MM.1S (cell line): ENCODE measurements at places on chromosomes 4 and X.
A peak's percentile ranks its signal among the peaks of the same experiment; 100 is the strongest.

DNA sequence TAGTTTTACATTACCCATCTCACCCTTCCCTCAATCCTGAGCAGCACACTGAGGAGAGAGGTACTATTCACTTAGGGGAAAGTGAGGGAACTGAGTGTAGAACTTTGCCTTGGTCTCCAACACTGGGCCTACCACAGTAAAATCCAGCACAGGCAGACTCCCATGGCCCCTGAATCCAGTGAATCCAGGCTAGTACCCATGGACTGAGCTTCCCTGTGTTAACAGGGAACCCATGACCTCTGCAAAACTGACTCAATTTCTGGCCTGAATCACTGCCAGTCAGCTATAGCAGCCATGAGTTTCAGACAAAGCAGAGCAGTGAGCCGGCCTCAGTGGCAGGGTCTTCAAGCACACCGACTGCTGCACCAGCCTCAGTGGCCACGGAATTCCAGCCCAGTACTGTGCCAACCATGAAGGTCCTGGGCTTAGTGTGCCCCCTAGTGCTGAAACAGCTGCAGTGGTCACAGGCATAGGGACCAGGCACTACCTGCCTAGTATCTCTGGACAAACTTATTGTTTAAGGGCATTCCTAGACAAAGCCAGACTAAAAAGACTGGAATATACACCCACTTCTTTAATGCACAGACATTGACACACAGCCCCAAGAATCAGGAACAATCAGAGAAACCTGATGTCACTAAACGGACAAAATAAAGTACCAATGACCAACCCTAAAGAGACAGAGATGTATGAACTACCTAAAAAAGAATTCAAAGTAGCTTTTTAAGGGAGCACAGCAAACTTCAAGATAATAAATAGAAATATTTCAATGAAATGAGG is 127.4 kb upstream of the RPL34 start:
- H3K4me3 ChIP-seq, result no peak overlapping the region
- no peaks in the 10 kb centered on the region for H3K27me3 ChIP-seq
- H3K36me3 ChIP-seq, result no peaks in the 10 kb centered on the region
- DNase-seq, result peak; percentile 73

GRCh38 chrX:65406532-65406931 is 128.1 kb downstream of the LAS1L start:
- peak overlapping the region; percentile 34; the same call in 1 of the 2 replicates for H3K4me3 ChIP-seq
- H3K27ac ChIP-seq, result no peak overlapping the region
- peak; percentile 45 for DNase-seq
- H3K36me3 ChIP-seq, result no peaks in the 10 kb centered on the region
- no peaks in the 10 kb centered on the region for H3K4me1 ChIP-seq

DNA sequence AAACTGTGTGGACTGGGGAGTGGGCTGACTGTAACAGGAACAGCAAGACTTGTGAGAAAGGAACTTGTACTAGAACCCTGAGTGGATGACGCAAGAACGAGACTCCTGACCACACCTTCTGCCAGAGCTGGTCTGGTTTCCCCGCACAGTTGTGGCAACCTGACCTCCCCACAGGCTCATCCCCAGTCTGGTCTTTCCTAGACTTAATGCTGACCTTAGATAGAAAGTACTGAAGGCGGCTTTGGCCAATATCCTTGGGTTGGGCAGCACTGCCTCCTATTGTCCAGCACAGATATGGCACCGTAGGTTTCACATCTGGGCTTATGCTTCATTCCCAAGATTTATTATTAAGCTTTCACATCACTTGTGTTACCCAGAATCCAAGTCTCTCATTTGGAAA is 137.8 kb upstream of the FRG1 start:
- DNase-seq, result no peak
- no peaks in the 10 kb centered on the region for H3K36me3 ChIP-seq
- H3K27ac ChIP-seq, result no peak overlapping the region
- no peaks in the 10 kb centered on the region for H3K27me3 ChIP-seq

DNA sequence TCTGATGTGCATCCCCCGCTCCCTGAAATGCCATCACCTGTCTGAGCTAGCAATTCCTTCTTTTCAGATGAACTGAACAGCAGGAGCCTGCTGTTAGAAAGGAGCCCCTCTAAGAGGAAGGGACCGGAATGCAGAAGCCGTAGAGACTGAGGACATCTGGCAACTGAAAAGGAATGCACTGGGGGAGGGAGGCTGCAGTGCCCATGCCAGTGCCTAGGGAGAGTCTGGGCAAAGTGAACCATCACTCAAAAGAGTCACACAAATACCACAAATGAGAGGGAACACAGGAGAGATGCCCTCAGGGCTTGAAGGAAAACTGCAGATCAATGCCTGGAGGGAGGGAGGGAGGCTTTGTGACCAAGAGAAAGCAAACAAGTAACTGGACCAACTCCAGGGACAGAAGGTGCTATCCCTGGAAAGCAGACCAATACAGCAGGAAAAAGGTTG is 93.9 kb upstream of the CBR4 start:
- no peak overlapping the region for H3K4me3 ChIP-seq
- no peak overlapping the region for H3K27ac ChIP-seq
- H3K36me3 ChIP-seq, result no peaks in the 10 kb centered on the region
- no peak for DNase-seq
- H3K27me3 ChIP-seq, result no peaks in the 10 kb centered on the region

DNA sequence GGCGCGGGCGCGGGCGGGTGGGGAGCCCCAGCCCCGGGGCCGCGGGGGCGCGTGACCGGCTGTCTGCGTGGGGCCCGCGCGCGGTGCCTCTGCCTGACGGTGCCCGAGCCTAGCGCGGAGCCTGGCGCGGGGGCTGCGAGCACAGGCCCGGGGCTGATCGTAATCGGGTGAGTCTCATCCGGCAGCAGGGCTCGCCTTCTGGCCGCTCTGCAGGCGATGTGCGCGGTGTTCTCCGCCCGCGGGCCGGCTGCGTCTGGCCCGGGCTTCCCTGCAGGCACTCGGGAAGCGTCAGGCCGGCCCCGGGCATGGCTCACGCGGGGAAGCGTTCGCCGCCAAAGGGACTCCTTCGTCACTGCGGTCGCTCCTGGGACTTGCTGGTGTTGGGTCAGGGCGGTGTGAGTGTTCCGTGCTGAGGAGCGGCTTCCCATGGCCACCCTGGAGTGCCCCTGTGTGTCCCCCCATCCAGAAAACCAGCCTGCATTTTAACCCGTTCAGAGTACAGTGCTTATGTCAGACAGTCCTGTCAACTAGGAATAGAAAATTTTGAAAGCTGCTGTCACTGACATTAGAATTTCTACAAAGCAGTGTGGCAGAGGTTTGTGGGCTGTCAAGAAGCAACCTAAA is 40.6 kb downstream of the FAM149A start:
- H3K27me3 ChIP-seq, result no peaks in the 10 kb centered on the region
- H3K36me3 ChIP-seq, result no peaks in the 10 kb centered on the region
- H3K27ac ChIP-seq, result no peak overlapping the region

- no peaks in the 10 kb centered on the region for H3K36me3 ChIP-seq
- no peak overlapping the region for H3K4me3 ChIP-seq
- H3K27me3 ChIP-seq, result no peaks in the 10 kb centered on the region
These were observed 22.1 kb downstream of the RWDD4 start for GRCh38 chr4:183636923-183637322.

GRCh38 chr4:155759372-155760252 is 791 bp downstream of the GUCY1B1 start:
- H3K27ac ChIP-seq, result peak overlapping the region; percentile 34; the same call in 1 of the 2 replicates
- H3K4me3 ChIP-seq, result peak overlapping the region; percentile 83
- no peaks in the 10 kb centered on the region for H3K27me3 ChIP-seq
- peaks cover 12% of the 10 kb centered on the region for H3K4me1 ChIP-seq

DNA sequence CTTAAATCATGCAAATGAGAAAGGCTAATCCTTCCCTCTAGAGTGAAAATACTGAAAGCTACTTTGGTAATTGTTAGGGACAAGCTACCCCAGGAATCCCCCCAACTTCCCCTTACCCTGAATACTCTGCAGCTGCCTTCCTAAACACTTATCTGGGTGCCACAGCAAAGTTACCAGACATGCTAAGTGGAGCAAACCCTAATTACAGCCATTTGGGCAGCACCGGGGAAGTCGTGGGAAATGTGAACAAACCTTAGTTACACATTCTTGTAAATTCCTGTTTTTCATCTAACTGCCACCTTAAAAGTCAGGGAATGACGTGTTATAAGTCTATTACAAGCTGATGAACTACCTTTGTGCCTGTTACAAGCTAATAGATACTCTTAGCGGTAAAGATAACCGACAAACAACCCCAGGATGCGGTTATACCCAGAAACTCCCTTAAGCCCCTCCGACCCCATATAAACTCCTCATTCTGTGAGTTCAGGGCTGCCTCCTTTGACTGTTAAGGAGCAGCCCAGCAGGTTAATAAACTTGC is 66.0 kb upstream of the PLAC8 start:
- no peak overlapping the region for H3K4me3 ChIP-seq
- H3K27me3 ChIP-seq, result no peaks in the 10 kb centered on the region
- no peak for DNase-seq
- no peaks in the 10 kb centered on the region for H3K36me3 ChIP-seq
- no peak overlapping the region for H3K27ac ChIP-seq
- no peaks in the 10 kb centered on the region for H3K4me1 ChIP-seq

GRCh38 chr4:165207016-165207430 is 338 bp upstream of the KLHL2 start:
- H3K36me3 ChIP-seq, result no peaks in the 10 kb centered on the region
- no peak for DNase-seq
- no peaks in the 10 kb centered on the region for H3K27me3 ChIP-seq
- peak overlapping the region; percentile 70 for H3K4me3 ChIP-seq
- peaks cover 16% of the 10 kb centered on the region for H3K4me1 ChIP-seq
- H3K27ac ChIP-seq, result peak overlapping the region; percentile 1; the same call in 1 of the 2 replicates

DNA sequence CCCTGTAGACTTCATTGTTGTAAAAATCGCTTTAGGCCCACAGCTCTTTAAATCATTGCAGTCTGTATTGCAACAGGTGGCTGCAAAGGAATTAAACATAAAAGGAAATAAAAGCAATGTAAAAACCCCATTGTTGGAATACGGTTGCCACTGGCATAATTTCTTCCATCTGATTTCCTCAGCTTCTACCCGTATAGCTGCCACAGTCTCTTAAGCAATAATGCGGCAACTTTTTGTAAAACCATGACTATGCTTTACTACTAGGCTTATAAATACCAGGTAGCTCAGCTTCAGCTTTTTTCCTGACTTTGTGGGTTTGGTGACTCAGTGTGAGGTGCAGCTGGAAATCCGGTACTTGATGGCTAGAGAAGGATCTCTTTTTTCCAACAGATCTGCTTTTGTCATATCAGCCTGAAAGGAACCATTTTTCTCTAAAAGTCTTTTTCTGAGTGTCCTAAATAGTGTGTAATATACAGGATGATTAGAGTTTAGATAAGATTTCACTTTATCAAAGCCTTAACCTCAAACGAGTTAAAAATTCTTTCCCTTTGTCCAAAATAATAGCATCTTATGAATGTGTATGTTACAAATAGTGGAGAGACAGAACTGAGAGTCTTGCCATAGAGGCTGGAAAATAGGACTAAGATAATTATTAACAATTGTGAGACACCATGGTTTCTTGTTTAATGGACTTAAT is 268.0 kb downstream of the ADGRL3 start:
- no peak overlapping the region for H3K27ac ChIP-seq
- no peaks in the 10 kb centered on the region for H3K27me3 ChIP-seq
- H3K36me3 ChIP-seq, result no peaks in the 10 kb centered on the region
- H3K4me1 ChIP-seq, result no peaks in the 10 kb centered on the region
- no peak for DNase-seq
- H3K4me3 ChIP-seq, result no peak overlapping the region

GRCh38 chr4:97104666-97105065 is 1038.6 kb downstream of the STPG2 start:
- no peak overlapping the region for H3K4me3 ChIP-seq
- H3K36me3 ChIP-seq, result no peaks in the 10 kb centered on the region
- H3K27ac ChIP-seq, result no peak overlapping the region
- H3K27me3 ChIP-seq, result no peaks in the 10 kb centered on the region

DNA sequence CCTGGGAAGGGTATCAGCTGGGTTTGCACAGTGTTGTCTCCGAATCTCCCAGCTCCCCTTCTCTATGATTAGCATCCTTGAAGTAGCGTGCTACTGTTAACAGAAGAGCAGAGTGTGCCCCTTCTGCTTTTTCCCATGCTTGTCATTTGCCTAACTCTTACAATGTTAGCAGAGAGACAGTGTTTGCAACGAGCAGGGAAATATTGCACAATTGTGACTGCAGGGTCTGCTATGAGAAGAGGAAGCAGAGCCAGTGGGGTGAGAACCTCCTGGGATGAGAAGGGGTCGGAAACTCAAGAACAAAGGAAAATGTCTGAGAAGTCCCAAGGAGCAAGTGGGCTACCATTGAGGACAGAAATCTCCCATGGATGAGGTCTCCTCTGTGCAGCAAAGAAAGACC is 7.8 kb upstream of the CHRNA9 start:
- H3K27ac ChIP-seq, result no peak overlapping the region
- no peaks in the 10 kb centered on the region for H3K27me3 ChIP-seq
- peaks cover 4% of the 10 kb centered on the region; the same call in 1 of the 2 replicates for H3K4me1 ChIP-seq
- no peak for DNase-seq
- H3K4me3 ChIP-seq, result no peak overlapping the region

DNA sequence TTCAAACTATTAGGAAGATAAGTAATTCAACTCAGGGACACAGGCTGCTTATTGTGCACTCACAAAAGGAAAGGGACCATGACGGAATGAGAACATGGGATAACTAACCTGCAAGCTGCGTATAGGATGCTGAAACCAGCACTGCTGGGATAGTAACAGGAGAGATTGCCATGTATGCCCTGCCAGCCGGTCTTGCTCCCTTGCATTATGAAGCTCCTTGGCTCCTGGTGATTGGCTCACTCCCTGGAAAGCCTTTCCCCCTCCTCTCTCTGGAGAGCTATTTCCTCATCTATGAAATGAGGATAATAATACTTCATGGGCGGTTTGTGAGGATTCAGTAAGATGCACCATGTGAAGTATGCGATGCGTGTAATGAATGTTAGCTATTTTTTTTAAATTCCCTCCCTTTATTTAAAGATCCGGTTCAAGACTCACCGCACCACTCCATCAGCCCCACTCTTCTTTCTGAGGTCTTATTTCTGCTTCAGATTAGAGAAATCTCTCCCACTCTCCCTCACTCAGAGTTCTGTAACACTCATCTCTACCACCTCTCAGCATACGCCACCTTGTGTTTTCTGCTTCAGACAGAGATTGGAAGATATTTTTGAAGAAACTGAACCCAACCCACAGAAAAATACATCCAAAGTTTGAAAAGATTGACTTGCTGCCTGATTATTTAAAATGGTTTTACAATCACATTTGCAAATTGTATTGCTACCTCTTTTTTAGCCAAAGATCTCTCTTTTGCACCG is 18.4 kb downstream of the MSMO1 start:
- H3K27ac ChIP-seq, result no peak overlapping the region
- no peaks in the 10 kb centered on the region for H3K27me3 ChIP-seq
- H3K36me3 ChIP-seq, result peaks cover 4% of the 10 kb centered on the region; the same call in 1 of the 2 replicates
- no peak for DNase-seq
- no peaks in the 10 kb centered on the region for H3K4me1 ChIP-seq

DNA sequence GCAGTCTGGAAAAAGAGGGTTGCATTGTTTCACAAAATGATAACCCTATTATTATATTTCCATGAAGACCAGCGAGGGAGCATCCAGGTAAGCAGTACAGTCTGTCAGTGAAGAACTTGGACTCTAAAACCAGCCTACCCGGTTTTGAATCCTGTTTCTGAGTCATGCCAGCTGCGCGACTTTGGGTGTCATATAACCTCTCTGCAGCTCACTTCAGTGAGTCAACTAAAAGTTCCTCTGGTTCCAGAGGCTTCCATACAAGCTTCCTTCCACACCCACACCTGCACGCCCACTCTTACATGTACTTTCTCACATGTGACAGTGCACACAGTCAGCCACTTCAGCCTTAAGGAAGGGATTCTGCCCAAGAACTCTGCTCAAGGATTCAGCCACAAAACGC is 49.8 kb upstream of the PRPS2 start:
- H3K27me3 ChIP-seq, result no peaks in the 10 kb centered on the region
- no peak overlapping the region for H3K27ac ChIP-seq
- no peaks in the 10 kb centered on the region for H3K4me1 ChIP-seq

- H3K4me1 ChIP-seq, result peaks cover 11% of the 10 kb centered on the region; the same call in 1 of the 2 replicates
- H3K36me3 ChIP-seq, result no peaks in the 10 kb centered on the region
- peak; percentile 66 for DNase-seq
- H3K4me3 ChIP-seq, result peak overlapping the region; percentile 68
These were observed 657 bp upstream of the ANKRD50 start for GRCh38 chr4:124713185-124713592.
